Motor neuron (in vitro differentiated cells): ENCODE measurements at places on chromosomes 6 and 20.

GRCh38 chr6:127515794-127516661, 3.1 kb downstream of the MTCL3 start:
- peak; percentile 74 for ATAC-seq

DNA sequence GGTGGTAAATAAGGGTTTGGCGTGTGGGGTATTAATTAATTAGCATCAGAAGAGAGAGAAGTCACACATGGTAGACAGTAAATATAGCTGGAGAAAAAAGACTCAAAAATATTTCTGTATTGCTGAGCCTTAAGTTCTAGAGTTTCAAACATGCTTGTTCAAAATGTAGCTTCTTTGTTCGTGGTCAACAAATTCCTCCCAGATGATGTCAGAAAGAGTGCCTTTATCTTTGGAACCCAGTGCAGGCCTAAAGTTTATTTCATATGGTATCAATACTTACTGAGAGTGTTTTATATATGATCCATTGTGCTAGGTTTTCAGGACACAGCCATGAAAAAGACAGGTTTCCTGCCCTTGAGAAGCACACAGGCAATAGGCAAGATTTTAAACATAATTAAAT, 18.3 kb downstream of the MARCKS start:
- no peak for ATAC-seq

- peak; percentile 45 for ATAC-seq
Measured at GRCh38 chr20:62550087-62550632, 74.4 kb upstream of the GATA5 start.

DNA sequence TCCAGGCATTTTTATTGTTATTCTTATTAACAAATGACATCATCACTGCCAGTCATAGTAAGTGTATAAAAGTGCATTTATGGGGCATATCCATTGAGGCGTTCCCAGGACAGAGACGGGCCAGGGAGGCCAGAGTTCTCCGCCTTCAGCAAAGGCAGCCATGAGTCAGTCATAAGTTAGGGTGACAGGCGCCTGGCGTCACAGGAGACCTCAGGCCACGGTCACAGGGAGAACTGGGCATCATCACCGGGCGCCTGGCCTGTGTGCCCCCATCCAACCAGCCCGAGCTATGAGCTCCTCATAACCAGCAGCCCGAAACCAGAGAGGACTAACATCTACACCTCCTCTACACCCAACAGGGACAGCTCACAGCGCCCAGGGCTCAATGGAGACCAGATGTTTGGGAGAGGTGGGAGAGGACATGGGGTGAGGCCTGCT, 259.2 kb downstream of the DLL1 start:
- peak; percentile 24 for ATAC-seq

DNA sequence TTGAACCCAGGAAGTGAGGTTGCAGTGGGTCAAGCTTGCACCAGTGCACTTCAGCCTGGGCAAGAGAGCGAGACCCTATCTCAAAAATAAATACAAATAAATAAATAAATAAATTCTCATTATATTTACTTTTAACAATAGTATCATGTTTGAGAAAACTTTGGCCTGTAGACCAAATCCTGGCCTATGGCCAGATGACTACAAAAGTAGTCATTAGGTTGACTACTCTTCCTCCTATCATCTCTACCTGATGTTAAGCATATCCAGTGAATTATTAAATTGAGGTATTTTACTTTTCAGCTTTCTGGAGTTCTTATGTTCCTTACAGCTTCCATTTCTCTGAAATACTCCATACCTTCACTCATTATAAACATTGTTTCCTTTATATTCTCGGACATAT, 280.6 kb downstream of the LAMA2 start:
- no peak for ATAC-seq

GRCh38 chr6:149939356-149939648, 2.5 kb upstream of the ULBP2 start:
- no peak for ATAC-seq

DNA sequence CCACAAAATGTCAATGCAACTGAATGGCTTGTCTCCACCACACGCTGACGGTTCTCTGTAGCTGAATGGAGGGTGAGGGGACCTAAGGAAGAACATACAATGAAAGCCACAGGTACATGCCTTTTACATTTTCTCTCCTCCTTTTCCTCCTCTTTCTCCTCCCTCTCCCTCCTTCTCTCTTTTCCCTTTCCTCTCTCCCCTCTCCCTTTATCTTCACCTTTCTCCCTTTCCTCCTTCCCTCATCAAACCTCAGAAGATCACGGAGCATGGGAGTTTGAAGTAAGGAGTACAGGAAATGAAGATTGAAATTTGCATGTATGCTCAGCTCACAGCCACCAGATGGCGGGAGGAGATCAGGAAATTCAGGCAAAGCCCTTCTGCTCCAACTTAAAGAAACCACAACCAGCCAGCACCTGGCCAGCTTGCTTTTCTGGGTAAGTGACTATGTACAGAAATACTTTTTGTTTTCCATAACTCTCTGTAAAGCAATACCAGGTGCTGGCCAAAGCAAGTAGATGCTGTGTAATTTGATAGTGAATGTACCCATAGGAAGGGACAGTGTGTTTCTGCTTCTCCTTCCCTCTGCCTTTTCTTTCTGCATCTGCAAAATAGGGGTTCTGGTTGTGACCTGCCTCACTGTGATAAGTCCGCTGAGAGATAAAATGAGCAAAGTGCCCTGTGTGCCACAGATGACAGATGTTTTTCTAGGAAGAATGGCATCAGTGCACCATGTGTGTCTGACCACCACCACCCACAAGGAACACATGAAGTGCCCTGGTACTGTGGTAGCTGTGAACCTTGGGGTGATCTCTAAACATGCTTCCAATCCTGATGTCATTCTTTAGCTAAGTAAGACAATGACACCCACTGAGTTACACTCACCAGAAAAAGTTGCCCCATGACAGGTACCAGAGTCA, 18.6 kb upstream of the FOXO3 start:
- peak; percentile 71 for ATAC-seq

DNA sequence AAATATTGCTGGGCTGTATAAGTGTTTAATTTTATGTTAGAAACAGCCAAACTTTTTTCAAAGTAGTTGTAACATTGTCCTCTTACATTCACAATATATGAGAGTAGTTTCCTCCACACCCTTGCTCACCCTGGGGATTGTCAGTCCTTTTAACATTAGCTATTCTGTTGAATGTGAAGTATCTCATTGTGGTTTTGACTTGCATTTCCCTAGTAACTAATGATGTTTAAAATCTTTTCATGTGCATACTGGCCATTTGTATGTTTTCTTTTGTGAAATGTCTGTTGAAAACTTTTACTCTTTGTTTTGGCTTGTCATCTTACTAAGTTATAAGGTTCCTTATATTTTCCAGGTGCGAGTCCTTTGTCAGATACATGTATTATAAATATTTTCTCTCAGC, 32.9 kb downstream of the TRIM38 start:
- ATAC-seq: no peak

- ATAC-seq: no peak
Measured at GRCh38 chr20:61835301-61835700, 230.4 kb downstream of the TAF4 start.

- ATAC-seq: no peak
Measured at GRCh38 chr6:7236306-7237209, 76.4 kb downstream of the SSR1 start.

DNA sequence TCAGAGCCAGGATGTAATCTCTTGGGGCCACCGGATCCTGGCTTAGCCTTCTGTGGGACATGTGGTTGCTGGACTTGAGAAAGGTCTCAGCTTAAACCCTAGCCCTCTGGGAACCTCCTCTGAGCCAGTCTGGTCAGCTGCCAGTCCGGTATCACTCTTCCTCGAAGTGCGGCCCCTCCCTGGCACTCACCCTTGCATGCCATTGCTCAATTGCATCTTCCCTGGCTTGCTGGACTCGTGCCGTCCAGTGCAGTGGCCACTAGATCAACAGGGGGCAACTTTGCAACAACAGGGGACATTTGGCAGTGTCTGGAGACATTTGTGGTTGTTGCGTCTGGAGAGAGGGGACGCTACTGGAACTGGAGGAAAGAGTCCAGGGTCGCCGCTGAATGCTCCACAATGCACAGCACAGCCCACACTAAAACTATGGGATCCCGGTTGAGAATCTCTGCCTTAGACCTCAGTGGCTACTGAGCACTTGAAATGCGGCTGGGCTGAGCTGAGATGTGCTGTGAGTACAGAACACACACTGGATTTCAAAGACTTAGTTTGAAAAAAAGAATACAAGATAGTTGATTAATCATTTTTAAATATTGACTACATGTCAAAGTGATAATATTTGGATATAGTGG, 152.1 kb downstream of the TFAP2C start:
- peak; percentile 25 for ATAC-seq

- no peak for ATAC-seq
Measured at GRCh38 chr20:23367770-23368169, 5.8 kb downstream of the GZF1 start.

DNA sequence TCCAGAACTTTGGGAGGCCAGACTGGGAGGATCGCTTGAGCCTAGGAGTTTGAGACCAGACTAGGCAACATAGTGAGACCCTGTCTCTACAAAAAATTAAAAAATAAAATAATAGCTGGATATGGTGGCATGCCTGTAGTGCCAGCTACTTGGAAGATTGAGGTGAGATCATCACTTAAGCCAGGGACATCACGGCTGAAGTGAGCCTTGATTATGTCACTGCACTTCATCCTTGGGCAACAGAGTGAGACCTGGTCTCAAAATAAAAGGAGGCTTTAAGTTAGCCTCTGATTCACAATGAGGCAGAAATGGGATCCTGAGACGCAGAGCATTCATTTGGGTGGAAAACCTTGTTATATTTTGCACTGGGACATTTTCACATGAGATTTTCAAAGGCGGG, 57.0 kb downstream of the TULP4 start:
- peak; percentile 81 for ATAC-seq

DNA sequence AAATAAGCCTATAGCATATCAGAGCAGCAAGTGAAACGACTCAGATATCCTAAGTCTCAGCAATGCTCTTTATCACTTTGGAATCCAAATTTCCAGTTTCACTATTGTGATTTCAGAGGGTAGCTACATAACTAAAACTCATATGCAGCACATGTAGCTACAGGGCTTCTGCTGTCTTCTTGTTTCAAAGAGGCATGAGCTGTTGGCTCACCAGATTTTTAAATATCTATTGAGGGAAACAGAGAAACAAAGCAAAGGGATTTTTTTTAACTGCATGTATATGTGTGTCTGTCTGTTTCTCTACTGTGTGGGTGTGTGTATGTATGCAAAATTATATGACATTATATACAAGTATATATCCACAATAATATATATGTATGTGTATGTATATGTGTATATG, 258.4 kb downstream of the HDGFL1 start:
- ATAC-seq: no peak

DNA sequence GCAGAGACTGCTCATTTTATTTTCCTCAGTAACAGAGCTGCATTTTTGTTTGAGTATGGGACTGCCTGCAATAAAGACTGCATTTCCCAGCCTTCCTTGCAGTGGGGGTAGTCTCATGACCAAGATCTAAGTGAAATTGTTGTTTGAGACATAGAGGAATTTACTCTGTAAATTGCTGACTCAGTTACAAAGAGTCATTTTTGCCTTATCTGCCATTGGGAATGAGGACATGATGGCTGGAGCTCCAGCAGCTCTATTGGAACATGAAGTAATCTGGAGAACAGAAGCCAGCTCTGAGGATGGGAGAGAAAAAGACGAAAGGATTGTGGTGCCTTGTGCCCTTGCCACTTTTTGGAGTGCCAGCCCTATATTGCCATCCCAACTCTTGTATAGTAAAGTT, 2.1 kb upstream of the CST11 start:
- no peak for ATAC-seq

GRCh38 chr6:7537565-7538174, 3.8 kb upstream of the DSP start:
- no peak for ATAC-seq

GRCh38 chr6:170067181-170067641, 223.7 kb downstream of the DLL1 start:
- peak; percentile 68 for ATAC-seq

GRCh38 chr6:28988536-28989311, 16.4 kb downstream of the ZNF311 start:
- ATAC-seq: peak; percentile 79
